ENCODE measurements at places on chromosomes 3 and 15.

DNA sequence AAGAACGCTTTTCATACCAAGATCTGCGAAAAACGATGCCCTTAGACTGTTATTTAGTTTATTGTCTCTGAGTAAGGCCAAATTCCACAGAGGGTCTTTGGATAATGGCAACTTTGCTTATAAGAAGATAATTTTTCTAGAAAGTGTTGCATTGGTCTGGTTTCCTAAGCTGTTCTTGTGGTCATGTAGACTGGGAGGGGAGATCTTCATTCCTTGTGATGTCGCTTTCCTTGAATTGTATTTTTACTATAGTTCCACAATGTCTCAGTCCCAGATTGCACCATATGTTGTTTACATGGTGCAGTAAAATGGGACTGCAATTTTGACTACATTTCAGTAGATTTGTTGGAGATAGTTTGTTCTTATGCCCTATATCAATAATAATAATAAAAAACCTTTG, 28.8 kb upstream of the ST3GAL6 start:
- no peak for DNase-seq

GRCh38 chr3:125116311-125117080, 60.7 kb upstream of the HEG1 start:
- no peak for DNase-seq

DNA sequence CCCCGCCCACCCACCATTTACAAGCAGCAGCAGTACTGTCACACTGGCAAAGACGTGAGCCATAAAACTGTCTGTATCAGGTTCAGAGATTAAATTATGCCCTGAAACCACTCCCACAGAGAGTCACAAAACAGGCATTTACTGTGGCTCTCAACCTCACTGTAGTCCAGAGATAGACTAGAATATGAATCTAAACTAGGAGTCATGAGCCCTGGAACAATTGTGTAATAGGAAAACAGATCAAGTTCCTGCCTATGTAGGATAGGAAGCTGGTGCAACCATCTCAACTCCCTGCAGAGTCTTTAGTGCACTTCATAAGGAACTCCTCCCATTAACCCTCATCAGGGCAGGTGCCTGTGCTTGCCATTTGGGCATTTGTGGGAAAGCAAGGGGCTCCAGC, 61.7 kb downstream of the FAM227B start:
- no peak for DNase-seq

DNA sequence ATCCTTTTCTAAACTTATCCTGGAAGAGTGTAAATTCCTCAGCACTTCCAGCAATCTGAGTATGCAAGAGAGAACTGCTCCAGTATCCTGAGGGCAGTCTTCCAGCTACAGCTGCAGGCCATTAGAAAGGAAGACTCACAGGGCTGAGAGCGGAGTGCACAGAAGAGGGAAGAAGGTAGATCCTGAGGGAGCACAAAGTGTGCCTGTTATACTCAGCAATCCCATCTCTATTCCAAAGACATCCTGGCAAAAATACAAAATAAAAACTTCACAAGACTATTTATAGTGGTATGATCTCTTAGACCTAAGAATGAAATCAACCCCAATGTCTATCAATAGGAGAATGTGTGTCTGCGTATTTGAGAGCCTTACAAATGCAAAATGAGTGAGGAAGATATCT, 292.0 kb downstream of the ZIC1 start:
- no peak for DNase-seq

- DNase-seq, result no peak
Measured at GRCh38 chr3:130835483-130835882, 58.4 kb upstream of the ATP2C1 start.

DNA sequence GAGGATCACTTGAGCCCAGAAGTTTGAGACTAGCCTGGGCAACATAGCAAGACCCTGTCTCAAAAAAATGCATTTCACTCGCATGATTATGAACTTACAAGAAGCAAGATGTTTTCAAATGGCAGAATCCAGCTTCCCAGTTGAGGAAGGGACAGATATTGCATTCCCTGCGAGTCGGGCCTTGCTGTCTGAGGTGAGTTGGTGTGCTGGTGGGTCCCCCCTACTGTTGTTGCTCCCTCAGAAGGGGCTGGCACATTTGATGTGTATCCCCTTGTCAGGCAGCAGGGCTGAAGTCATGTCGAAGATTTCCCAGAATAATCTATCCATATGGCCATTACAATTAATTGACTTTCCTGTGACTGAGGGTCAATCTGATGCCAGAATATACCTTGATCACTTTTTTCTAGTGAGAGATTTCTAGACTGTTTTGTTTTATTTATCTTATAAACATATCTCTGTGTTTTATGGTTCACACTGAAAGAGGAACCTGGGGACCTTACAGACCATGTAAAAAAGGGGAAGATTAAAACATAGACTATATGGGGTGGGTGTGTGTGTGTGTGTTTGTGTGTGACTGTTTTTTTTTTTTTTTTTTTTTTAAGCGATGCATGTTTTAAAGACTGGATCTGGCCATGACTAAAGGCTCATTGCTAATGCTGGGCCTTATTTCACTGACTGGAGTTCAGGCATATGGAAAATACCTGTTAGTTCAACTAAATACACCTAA, 112.1 kb upstream of the MRPS22 start:
- no peak for DNase-seq

DNA sequence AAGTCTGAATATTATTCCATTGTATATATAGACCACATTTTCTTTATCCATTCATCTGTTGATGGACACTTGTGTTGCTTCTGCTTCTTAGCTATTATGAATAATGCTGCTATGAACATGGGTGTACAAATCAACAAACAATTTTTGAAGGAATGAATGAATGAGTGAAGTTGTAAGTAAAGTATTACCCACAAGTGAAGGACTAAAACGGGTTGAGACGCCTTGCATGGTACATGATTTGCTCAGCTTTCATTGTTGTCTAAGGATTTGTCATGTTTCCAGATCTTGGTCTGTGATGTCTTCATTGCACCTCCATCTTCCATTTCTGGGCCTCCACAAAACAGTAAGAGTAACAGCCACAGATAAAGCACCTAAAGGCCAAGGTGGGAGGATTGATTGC, 20.5 kb downstream of the IFT122 start:
- DNase-seq, result no peak

DNA sequence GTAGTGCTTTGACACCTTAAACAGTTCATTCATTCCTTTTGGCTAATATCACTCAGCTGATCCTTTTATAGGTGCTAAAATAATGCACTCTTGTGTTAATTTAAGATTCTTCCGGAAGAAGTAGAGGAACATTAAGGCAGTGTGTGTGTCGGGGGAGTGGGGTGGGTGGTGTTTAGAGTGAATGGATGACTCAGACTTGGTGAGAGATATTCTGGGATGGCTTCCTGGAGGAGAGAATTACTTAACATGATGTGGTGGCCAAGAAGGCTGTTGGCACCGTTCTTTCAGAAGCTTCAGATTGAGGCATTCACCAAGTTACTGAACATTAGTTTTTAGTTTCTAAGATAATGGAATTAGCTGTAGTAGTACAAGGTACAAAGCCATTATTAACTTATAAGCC, 125.6 kb upstream of the ROPN1 start:
- DNase-seq, result no peak

DNA sequence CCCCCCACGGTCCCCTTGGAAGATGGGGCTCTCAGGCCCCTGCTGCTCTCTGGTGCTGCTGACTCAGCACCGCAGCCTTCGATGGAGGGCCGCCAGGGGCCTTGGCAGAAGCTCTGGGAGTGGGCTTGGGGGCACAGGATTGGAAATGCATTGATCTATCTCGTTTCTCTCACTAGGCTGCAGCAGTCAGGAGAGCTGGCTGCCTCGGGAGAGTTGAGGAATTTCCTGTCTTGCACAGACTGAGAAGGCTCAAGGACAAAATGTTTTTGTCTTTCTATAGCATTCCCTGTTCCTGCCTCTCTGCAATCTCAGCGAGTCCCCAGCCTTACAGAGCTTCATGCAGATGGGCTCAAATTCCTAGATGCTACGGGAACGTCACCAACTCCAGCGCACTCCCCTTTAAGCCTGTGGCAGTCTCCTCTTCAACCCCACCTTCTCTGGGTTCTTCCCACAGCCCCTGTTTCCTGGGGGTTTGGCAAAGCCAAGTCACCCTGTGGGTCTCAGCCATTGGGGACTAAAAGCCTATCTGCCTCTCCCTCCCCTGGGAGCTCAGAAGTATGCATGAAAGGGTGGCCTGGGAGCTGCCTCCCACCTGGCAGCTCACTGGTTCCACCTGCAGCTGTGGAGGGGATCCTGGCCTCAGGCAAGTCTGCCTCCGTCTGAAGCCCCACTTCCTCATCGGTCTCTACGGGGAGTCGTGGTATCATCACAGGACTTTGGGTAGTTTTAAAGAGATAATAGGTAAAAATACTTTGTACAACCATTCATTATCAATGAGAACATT, 127.4 kb upstream of the HACD2 start:
- DNase-seq, result no peak

DNA sequence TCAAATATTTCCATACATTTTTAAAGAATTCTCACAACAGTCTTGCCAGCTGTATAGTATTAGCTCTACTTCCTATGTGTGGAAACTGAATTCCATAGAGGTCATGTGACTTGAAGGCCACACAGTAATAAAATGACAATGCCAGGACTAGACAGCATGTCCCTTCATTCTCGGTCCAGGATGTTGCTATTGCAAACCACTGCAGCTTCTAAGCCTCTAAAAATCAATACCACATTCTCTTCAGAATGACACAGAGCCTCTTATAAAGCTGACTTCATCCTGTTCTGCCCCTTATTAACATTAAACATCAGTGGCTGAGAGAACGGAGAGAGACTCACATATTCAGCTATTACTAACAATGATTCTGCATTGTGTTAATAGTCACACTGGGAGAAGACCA, 240.3 kb upstream of the PEX5L start:
- no peak for DNase-seq

DNA sequence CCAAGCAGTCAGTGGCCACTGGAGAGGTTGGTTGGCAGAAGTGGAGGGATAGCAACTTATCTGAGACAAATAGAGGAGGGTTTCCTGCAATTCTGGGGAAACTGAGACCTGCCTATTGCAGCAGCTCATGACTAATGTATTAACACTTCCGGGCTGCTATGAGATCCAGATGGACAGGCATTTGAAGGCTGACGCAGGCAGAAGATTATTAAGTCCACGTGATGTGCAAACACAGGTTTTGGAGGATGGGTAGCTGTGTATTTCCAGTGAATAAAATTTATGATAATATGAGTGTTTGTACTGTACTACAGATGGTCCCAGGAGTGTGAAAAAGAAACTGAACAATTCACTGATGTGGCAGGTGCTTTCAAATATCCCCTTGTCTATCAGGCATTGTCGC, 28.5 kb upstream of the CFAP161 start:
- DNase-seq, result no peak

- DNase-seq, result no peak
Measured at GRCh38 chr15:70014860-70015490, 82.7 kb downstream of the TLE3 start.

DNA sequence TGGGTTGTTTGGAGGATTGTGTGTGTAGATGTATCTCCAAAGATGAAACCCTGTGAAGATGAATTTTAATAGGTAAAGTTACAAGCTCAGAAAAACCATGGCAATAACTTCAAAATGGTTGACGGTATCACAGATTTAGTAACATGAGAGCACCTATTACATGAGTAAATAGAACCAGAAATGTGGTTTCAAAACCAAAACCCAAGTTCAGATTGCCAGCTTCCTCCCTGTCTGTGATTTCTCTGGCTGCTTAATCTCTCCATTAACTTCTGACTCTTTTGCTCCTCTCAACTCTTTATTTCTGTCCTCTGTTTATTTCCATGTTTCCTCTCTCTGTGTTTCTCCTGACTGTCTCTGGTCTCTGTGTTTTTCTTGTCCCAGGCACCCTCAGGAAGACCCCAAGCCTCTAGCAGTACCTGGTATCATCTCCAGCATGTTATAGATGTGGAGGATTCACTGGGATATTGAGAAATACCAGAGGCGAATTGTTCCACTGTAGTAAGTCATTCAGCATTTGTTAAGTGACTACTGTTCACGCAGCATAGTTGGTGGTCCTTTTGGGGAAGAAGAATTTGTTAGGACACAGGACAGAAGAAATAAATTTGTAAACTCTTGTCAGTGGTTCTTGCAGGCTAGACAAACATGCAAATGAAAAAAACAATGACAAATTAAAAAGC, 138.8 kb downstream of the BBX start:
- no peak for DNase-seq

- DNase-seq, result no peak
Measured at GRCh38 chr3:37766797-37767776, 94.6 kb upstream of the CTDSPL start.

DNA sequence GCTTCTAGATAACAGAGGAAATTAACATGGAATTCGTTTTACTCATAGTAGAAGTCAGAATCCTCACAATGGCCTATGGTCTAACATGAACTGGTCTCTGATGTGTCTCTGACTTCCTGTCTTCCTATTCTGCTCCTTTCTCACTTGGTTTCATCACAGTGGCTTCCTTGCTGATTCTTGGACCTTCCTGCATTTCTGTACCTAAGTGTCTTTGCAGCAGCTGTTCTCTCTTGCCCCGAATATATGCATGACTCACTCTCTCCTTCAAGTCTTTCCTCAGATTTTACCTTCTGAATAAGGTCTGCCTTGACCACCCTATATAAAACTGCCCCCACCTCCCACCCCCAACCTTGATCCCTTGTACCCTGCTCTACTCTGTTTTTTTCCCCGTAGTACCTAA, 14.1 kb downstream of the ARL13B start:
- no peak for DNase-seq

DNA sequence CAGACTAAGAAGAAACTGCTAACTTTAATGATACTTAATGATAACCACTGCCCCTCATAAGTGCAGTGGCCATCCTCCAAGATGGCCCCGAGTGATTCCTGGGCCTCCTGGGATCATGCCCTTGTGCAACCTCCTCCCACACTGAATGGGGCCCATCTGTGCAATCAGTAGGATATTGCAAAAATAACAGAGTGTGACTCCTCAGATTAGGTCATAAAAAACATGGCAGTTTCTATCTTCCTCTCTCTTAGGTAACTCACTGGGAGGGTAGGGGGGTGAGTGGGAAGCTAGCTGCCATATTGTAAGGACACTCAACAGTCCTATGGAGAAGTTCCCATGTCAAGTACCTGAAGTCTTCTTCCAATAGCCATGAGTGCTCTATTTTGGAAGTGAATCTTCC, 173.0 kb downstream of the SHQ1 start:
- DNase-seq, result no peak

DNA sequence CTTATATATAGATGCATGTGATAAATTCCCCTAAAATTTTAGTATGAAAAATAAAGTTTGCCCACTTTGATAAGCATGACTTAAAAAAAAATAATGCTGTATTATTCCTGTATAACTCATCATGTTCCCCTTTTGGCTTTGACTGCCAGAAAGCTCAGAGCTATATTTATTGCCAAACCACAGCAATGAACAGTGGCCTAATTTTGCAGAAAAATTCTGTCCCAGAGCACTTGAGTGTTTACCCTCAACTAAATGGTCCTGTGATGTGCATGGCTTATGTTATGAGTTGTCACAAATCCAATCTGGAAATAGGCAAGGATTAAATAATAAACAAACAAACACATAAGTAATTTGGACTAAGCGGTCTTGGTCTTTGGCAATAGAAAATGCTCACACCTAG, 276.7 kb downstream of the SLC9A9 start:
- DNase-seq, result no peak

GRCh38 chr3:195909644-195910498, 1.5 kb upstream of the TNK2 start:
- peak; percentile 48 for DNase-seq

GRCh38 chr15:96435022-96435421, 104.5 kb downstream of the NR2F2 start:
- DNase-seq, result no peak

All from CMK (cell line).